NCI-H187 treated with DMSO at 0.1 percent for 48 hours (cell line): ENCODE measurements at places on chromosomes 2 and 18.

GRCh38 chr2:190984595-190984994 lies 29.4 kb downstream of the STAT1 start:
- no peak for DNase-seq

- DNase-seq = no peak
Observed at GRCh38 chr2:50723286-50723938, 308.5 kb downstream of the NRXN1 start.

DNA sequence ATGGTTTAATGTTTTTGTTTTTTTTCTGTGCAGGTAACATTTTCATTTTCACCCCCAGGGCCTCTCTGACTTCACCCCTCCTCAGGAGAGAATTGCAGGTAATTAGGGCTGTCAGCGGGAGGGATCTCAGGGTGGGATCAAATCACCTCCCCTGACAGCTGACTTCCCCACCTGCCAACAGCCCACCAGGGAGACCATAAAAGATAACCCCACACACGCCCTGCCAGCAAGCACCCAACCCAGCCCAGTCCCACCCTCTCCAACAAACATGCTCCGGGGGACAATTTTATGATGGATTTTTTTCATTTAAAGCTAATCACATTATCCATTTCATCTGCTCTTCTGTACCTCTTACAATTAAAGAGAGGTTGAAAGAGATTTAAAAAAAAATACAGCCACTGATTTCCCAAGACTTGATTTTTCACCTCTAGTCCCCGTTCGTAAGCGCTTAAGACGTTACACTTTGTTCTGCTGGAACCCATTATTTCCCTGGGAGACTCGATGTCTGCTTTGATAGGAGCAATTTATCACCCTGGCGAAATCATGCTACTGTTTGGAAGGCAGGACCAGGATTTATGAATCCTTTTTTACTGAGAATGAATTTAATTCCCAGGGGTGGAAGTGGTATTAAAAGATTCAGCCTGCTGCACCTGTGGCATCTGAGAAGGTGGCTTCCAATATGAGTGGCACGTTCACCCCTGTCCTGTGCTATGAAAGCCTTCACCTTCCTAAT lies 232.9 kb upstream of the ID2 start:
- DNase-seq = no peak

- DNase-seq = no peak
Observed at GRCh38 chr2:80874374-80874773, 569.8 kb upstream of the LRRTM1 start.

DNA sequence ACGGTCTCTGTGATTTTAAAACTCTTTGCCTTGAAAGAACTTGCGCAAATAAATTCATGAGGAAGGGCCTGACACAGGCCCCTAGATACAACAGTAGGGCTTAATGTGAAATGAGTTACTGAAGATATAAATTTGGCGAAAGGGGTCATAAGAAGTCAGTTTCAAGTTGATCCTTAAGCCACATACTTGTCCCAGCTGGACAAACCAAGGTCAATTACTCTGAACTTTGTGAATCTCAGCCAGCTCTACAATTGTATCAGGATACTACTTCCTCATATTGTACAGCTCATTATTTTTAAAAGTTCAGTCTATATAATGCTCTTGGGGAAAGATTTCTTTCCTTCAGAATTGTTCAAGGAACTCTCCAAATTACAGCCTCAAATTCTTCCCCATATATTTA lies 432.8 kb downstream of the METTL4 start:
- DNase-seq = no peak

- no peak for DNase-seq
Observed at GRCh38 chr2:210623506-210623905, 67.1 kb downstream of the CPS1 start.

GRCh38 chr2:108363024-108363907 lies 14.5 kb upstream of the SULT1C4 start:
- no peak for DNase-seq

DNA sequence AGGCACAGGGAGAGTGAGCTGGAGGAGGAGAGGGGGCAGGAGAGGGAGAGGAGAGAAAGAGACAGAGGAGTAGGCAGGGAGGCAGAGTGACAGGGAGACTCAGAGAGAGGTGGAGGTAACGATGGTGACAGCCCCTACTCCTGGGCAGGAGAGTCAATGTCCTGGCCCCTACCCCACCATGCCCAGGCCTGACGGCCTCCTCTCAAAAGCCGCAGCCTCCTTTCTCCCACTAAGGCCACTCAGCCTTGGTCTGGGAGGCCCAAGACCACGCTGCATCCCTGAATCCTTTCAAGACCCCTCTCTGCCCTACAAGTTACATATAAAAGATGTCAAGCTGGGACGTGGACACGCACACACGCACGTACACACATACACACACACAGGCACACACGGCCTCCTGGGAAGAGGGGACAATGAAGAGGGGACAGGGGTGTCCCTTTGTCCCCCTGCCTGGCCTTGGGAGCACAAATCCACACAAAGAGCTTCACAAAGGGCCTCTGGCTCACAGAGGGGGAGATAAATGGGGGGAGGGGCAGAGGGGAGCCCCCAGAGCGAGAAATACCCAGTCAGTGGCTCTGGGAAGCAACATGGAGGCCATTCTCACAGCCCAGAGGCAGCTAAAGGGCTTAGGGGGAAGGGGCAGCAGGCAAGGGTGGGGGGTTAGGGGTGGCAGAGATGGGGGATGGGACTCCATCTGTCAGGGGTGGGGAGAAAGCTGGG lies 19.5 kb upstream of the TNS1 start:
- no peak for DNase-seq

DNA sequence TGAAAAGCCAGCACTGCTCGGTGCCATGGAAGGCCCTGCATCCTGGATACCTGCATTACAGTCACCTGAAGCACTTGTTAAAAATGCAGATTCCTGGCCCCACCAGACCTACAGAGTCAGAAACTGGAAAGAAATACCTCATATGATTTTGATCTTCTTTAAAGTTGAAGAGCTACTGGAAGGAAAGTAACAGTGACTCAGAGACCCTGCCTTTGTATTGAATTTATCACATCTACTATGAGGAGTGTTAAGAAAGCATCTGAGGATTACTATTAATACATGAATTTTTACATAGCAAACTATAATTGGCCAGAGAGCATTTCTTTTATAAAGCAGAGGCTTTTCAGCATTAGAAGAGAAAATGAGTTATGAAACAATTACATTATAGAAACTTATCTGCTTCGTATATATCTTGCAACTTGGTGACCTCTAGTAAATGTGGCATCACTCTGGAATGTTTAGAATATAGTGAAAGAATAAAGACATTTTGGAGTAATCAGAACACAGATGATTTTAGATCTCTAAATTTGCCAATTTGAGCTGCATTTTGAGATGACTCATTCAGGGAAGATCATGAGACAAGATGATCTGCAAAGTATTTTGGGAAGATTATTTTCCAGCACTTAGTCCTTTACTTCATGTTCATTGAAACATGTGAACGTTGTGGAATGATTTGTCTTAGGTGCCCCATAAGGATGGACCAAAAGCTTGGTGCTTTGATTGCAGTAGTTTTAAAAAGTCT lies 12.2 kb downstream of the PTPRM start:
- DNase-seq = no peak

- DNase-seq = no peak
Observed at GRCh38 chr2:239198221-239198620, 202.6 kb downstream of the HDAC4 start.

DNA sequence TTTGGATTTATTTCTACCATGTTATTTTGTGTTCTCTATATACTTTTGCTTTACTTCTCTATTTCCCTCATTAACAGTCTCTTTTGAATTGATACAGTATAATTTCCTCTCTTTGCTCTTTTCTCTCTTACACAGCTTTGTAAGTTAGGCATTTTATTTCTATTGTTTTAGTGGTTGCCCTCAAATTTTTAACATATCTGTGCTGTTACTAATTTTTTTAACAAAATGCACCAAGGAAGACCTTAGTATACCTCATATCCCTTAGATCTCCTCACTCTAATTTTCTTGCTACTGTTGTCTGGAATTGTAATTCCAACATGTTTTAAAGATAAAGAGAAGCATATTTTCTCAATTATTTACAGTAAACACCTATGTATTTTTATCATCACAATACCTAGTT lies 416.8 kb upstream of the SLC14A2 start:
- DNase-seq = no peak

DNA sequence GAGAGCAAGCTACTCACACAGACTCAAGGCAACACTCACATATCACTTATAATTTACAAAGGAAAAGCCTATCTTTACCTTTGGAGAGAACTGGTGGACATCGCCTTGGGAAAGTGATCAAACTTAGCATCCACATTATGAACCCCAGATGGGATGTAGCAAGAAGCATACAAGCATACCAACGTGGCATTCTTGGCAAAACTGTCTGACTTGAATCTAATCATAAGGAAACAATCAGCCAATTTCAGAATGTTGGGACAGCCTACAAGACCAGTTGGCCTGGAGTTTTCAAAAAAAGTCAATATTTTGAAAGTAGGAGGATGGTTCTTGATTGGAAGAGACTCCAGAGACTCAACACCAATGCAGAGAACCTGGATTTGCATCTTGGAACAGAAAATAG lies 79.1 kb upstream of the PMAIP1 start:
- DNase-seq = no peak

- DNase-seq = peak; percentile 99
Observed at GRCh38 chr2:47344890-47345589, 57.9 kb upstream of the MSH2 start.
